Renal pelvis (tissue), 12 donors: ENCODE measurements at places on chromosomes 6 and 20. TPM values are rescaled to one million over a fixed set of nuclear protein-coding genes. Genes with fewer than 3 reads are reported as not detected.
A peak's percentile ranks its signal among the peaks of the same experiment; 100 is the strongest.

DNA sequence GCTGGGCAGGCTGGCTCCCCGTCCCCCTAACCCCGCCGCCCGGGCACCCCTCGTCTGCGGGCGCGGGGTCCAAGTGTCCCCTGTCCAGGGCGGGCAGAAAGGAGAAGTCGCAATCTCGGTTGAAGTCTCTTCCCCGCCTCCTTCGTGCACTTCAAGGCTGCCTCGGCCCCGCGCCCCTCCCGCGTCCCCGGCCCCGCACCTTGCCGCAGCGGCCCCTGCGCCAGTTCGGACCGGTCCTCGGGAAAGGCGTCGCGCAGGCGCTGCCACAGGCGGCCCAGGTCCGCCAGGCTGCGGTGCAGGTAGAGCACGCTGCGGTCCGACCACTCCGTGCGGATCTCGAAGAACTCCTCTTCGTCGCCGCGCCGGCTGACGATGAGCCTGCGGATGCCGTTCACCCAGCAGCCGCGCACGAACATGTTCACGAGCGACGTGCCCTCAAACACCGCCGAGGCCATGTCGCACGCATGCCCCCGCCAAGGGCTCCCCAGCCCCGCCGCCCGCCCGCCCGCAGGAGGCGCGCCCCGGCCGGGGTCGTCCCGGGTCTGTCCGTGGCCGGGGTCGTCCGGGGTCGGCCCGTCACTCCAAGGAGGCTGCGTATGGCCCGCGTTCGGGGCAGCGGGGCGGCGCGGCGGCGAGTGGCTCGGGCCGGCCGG is at the start of gene PXDC1:
Gene PXDC1, minus strand, starts transcription at position 637 of the 653 bp plus-strand sequence. Its CDS starts 182 bp downstream, at position 455.
- DNase-seq = no peak

GRCh38 chr6:138655828-138656227 is 117.7 kb upstream of the CCDC28A start:
- DNase-seq = no peak

GRCh38 chr6:1047981-1048541 is 263.8 kb upstream of the FOXQ1 start:
- DNase-seq = peak; percentile 28

- DNase-seq = peak; percentile 82
These were observed 1.3 kb upstream of the LRRC1 start for GRCh38 chr6:53793318-53794136.

- no peak for DNase-seq
These were observed 862 bp upstream of the SOBP start for GRCh38 chr6:107488875-107489635.

- no peak for DNase-seq
These were observed 2.0 kb upstream of the CRIP3 start for GRCh38 chr6:43310624-43311023.

GRCh38 chr6:151154418-151154817 is 85.3 kb upstream of the AKAP12 start:
- DNase-seq = no peak

DNA sequence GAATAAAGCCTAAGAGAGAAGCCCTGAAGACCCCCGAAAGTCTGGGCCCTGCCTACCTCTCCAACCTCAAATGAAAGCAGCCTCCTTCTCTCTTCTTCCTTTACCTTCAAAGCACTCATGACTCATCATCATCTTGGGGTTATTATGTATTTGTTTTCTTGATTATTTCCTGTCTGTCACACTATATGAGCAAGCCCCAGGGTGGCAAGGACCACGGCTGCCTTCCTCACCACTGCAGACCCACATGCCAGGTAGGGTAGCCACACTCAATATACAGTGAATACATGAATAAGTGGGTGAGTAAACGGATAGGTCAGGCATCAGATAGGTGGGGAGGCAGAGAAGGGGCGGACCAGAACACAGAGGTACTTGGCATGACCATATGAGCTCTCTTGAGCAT is 8.8 kb downstream of the WFDC3 start:
- no peak for DNase-seq

- no peak for DNase-seq
These were observed 329.6 kb downstream of the GRIK2 start for GRCh38 chr6:101722991-101723579.

Gene SALL4
- polyA plus RNA-seq = 14.7 TPM
